GF-D8 (cell line): ENCODE measurements at places on chromosomes 5 and 9.

DNA sequence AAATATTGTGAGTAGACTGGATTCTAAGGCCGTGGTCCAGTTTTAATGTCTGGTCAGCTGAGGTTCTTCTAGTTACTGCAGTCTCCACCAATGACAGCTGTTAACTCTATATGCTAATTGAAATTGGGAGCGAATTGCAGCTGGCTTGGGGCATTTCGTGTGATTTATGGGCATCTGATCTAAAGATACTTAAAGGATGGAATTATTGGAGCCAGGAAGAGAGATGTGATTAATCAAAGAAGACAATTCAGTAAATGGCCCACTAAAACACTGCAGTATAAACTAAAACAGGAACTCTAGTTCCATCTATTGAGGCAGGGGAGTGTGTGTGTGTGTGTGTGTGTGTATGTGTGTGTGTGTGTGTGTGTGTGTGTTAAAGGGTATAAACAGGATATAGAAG lies 157.5 kb upstream of the IQGAP2 start:
- DNase-seq, result no peak

DNA sequence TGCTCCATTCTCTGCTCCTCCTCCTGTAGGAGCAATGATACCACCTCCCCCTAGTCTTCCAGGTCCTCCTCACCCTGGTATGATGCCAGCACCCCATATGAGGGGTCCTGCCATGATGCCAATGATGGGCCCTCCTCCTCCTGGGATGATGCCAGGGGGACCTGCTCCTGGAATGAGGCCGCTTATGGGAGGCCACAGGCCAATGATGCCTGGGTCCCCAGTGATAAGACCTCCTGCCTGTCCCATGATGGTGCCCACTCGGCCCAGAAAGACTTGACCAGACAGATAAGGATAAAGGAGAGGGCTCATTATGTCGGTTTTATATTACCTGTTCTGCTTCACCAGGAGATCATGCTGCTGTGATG lies 26.2 kb upstream of the IQGAP2 start:
- no peak for DNase-seq

DNA sequence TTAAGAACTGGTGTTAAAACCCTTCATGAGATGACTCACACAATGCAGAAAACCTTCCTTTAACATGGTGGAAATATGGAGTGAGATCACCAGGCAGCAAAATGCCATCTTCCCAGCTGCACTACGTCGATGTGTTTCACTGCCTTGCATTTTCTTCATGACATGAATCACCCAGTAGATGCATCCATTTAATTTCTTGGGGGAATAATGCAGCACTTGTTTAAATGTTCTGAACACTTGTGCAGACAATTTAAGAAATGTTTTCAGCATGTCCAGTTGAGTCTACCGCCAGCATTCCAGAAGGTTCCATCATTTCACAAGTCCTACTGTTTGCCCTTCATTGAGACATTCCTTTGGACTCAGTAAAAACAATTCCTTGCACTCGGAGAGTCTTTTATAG lies 81.6 kb downstream of the ADAMTS16 start:
- no peak for DNase-seq

GRCh38 chr9:100309992-100310391 lies 42.8 kb downstream of the TEX10 start:
- no peak for DNase-seq

GRCh38 chr5:94345257-94345656 lies 273.1 kb downstream of the KIAA0825 start:
- DNase-seq, result no peak

DNA sequence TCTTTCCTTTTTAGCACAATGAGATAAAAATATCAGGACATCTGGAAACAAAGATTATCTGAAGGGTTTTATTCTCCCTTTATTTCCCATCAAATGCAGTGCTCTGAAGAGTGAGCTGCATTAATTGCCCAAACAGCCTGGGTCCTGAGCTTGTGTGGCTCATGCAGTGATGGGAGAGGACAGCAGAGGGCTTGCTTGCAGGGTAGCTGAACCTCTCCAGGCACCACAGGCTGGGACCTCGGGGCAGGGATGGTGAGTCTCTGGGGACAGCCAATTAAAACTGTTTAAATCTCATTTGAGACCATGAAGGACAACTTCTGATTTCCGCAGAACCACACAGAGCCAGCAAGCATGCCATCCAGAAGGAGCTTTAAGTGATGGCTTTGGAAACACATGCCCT lies 71.2 kb downstream of the PLAC8L1 start:
- DNase-seq, result no peak

GRCh38 chr9:37596504-37596903 lies 4.1 kb upstream of the TOMM5 start:
- DNase-seq, result no peak

- DNase-seq, result peak; percentile 83
Measured at GRCh38 chr5:38453506-38453905, 102.9 kb downstream of the LIFR start.

GRCh38 chr9:109989296-109989695 lies 209.3 kb downstream of the PALM2AKAP2 start:
- DNase-seq, result no peak

DNA sequence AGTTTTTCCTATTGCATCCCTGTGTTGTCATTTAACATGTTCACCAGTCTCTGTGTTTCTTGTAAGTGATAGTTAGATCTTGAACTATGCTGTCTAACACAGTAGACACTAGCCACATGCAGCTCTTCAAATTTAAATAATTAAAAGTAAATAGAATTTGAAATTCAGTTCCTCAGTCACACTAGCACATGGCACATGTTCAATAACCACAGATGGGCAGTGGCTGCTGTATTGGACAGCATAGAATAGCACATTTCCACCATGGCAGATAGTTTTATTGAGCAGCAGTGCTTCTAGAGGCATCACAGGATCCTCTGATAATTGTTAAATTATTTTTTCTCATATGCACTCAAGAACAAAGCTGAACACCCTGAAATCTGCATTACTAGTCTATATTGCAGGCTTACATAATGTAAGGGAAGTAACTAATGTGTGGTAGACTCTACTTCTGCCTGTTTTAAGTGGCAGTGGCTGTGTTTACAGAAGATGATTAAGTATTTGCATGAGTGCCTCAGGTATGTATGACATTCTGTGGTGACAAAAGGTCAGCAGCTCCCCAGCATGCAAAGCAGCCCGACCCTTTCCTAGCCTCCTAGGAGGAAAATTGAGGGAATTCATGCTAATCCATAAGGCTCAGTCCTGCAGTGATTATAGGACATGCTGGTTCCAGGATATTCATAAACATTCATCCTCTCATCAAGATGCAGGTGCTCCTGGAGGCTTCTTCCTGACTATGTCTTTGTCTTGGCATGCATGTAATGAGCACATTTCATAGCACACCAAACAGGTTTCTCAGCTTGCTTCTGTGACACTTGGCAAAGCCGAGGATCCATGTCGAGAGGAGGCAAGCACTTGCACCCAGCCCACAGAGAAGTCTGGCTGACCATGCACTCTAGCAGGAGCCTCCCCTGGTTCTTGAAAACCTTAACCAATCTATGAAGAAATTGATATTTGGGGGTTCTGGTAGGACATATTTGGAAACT lies 45.5 kb downstream of the SH3RF2 start:
- DNase-seq, result no peak

DNA sequence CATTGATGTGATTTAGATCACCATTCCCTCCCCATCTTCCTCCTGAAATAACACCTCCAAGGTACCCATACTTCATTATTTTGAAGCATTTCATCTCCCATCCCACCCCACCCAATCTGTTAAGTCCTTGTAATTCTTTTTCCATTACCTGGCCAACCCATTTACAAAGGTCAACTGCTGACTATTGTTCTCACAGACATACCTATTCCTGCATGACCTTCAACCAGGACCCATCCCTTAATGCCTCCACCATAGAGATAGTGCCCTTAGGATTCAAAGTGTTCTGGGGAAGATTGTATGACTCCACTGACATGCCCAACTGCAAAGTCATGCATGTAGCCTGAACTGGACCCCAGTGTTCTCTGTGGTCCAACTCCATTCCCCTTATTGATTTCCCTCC lies 91.2 kb downstream of the NLN start:
- no peak for DNase-seq

DNA sequence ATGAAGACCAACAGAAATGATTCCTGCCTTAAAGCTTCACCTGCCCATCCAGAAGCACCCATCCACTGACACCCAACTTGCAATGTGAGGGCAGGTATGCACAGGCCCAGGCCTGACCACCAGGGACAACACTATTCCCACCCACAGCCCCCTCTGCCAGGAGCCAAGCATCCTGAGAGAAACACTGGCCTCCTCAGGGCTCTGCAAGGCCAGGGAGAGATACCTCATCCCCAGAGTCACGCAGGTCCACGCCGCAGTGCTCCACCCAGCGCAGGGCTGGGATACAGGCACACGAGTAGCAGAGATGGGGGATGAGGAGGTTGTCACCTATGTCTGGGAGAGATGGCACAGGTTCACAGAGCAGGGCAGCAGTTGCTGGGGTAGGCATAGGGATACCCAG lies 99.4 kb downstream of the PSD2 start:
- no peak for DNase-seq

DNA sequence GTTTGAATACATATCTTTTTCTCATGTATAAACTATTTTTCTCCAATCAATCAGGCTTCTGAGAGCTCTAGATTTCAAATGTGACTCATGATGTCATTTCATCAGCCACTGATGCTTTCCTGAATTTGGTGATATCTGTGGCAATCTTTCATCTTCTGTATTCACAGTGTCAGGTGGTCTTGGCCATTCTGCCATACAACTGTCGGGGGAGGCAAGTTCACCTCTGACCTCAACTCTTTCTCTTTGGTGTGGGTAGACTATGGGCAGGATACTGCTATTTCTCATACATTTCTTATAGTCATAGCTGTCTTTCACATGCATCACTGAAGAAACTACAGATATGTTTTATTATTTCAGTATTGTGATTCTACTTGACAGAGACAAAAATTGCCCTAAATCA lies 414.1 kb upstream of the MEF2C start:
- no peak for DNase-seq

DNA sequence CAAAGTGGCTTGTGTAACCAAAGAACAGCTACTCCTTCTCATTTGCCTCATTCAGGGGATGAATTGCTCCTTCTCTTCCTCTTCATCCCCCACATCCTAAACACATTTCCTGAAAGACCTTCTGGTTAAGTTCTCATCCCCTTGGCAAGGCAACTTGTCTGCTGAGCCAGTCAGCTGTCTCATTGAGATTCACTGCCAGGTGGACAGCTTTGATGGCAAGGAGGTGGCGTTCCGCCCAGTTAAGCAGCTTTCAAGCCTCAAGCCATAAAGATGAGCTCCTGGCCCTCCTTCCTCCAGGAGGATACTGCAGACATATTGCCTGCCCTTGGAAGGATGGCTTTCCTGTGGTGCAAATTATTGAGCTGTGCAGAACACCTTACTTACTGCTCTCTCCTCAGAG lies 448.6 kb upstream of the MPDZ start:
- DNase-seq, result no peak

- DNase-seq, result no peak
Measured at GRCh38 chr9:95355500-95355899, 38.0 kb upstream of the FANCC start.
